ENCODE measurements at places on chromosomes 6 and 20. TPM values are rescaled to one million over a fixed set of nuclear protein-coding genes. Genes with fewer than 3 reads are reported as not detected.

DNA sequence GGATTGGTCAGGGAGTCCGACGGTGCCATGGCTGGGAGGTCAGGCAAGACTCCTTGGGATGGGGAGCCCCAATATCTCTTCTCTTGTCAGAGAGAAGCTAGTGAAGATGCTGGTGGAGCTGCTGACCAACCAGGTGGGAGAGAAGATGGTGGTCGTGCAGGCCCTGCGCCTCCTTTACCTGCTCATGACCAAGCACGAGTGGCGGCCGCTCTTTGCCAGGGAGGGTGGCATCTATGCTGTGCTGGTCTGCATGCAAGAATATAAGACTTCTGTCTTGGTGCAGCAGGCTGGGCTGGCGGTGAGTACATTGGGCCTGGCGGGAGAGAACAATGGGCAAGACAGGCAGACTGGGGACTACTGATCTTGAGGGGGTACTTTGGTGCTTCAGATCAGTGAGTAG, 10.9 kb downstream of the CUL9 start:
- no peak for DNase-seq

DNA sequence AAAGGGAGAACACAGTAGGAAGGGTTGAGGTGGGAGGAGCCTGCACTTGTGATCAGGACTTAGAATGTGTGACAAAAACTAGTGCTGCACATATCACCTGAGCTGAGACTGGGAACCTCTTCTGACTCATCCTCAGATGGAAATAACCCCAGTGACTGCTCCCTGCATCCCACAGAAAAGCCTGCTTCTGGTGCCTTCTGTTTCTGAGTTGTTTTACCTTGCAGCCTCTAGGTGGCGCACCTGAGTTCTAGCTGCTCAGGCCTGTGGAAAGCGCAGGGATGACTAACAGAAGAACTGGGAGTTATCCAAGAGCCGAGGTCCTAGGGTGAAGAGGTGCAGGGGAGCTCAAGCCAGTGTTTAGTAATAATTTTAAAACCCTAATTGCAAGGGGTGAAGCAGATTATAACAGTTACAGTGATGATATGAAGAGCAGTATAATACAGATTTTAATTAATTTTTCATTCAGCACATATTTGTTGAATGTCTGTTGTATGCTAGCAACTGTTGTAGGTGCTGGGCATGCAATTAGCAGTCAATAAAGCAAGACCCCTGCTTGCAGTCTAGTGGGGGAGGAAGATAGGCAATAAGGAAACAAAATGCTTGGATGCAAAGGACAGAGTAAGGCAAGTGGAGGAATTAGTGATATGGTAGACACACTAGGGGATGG, 302.5 kb downstream of the DHX35 start:
- peak; percentile 65 for DNase-seq

DNA sequence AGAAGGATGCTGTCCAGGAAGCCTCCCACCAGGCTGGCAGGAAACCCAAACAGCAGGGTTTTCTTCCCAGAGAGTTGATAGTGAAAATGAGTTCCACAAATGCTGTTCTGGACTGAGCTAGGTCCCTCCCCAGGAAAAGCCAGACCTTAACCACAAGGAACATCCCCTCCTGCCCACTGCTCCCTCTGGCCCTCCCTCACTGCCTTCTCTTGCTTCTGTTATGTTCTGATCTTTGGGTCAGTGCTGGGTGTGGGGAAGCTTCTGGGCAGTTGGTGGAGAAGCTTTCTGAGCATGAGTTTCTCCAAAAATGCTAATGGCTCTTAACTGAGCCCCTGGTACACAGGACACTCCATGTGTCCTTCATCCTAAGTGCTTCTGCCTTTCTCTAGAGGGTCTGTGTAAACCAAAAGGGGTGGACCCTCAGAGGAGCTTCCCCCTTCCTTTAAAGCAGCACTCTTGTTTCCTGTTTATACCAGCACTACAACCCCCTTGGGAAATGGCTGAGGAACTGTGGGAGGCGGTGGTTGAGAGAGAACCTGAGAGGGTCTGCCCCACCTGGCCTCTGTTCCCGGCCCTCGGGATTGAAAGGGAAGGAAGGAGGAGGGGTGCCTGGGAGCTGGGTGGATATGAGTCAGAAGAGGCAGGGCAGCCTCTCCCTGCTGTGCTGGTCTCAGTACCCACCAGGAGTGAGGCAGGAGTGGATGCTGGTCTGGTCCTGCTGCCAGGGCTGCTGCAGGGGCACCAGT, 42.0 kb downstream of the CDS2 start:
- DNase-seq = no peak

DNA sequence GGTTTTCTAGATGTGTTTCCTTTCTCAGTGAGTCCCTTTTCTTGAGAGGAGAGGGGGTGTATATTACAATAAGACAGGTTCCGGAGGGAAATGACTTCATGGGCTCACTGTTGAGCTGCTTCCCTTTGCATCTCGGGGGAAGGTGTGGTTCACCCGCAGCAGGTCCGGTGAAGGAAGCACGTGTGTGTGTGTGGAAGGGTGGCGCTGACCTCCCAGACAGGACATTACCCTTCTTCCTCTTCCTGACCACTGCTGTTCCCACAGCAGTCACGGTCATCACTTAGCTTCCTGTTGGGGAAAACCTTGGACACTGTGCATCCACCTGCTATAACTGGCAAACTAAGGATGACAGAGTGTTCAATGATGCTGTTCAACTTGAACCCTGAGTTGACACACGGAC, 83.6 kb downstream of the PLEKHG1 start:
- DNase-seq = peak; percentile 29

DNA sequence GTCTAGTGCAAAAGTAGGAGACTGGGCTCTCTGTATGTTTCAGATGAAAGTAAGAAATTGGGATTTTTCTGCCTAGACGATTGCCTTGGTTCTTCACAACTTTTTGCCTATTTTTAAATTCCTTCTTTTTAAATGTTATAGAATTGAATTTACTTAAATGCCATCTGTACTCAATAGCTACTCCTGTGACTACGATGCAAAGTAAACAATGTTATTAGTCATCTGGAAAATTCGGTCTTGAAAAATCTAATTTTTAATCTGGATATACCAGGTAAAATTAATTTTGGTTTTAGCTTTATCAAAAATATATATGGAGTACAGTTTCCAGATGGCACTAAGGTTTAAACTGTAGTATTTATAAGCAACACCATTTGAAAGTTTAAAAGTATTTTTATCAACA, 472.2 kb downstream of the UTRN start:
- no peak for DNase-seq

- no peak for DNase-seq
These were observed 46.0 kb upstream of the NAA20 start for GRCh38 chr20:19971116-19971515.

GRCh38 chr6:55212156-55212555, 37.8 kb downstream of the HCRTR2 start:
- DNase-seq = no peak

- no peak for DNase-seq
These were observed 109.5 kb downstream of the CLVS2 start for GRCh38 chr6:123105561-123105960.

- no peak for DNase-seq
These were observed 134.8 kb upstream of the BEND6 start for GRCh38 chr6:56820060-56820459.

- no peak for DNase-seq
These were observed 15.4 kb upstream of the STMND1 start for GRCh38 chr6:17086469-17086868.

DNA sequence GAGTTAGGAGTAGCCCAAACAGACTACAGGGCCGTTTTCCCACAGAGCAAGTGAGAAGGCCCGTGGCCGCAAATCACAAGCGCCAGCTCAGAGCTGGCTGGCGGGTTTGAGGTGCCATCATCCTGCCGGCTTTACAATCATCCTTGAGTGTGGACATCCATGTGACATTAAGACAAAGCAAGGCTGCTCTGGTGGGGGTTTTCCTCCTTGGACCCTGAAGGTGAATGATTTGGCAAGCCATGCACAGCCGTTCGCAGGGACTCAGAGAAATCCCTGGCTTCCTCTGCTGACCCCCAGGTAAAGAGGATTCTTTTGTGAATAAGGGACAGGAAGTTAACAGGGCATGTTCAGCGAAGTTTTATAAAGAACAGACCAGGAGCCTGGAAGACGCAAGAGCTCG, 137.2 kb downstream of the AGPAT4 start:
- no peak for DNase-seq

GRCh38 chr6:2697291-2697690, 53.4 kb downstream of the MYLK4 start:
- no peak for DNase-seq

- DNase-seq = peak; percentile 47
These were observed 4.6 kb downstream of the TFEB start for GRCh38 chr6:41730531-41731436.

- DNase-seq = no peak
These were observed 4.9 kb downstream of the SLC22A2 start for GRCh38 chr6:160253714-160254113.

DNA sequence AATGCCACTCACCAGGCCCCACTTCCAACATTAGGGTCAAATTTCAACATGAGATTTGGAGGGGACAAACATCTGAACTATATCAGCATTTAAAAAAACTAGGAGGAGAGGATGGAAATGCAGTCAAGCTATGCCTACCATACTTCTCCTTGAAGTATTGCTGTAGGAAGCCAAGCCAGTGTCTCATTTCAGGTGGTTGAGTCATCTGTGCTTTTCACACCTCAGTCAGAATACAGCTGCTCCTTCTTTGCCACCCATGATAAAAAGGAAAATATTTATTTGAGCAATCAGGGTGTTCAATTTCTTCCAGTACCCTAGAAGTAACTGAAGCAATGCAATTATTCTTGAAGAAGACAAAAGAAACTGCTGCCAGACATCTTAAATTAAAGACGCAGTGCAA, 47.0 kb upstream of the EEF1E1 start:
- no peak for DNase-seq

GRCh38 chr20:49680484-49680883, 33.2 kb downstream of the B4GALT5 start:
- no peak for DNase-seq

DNA sequence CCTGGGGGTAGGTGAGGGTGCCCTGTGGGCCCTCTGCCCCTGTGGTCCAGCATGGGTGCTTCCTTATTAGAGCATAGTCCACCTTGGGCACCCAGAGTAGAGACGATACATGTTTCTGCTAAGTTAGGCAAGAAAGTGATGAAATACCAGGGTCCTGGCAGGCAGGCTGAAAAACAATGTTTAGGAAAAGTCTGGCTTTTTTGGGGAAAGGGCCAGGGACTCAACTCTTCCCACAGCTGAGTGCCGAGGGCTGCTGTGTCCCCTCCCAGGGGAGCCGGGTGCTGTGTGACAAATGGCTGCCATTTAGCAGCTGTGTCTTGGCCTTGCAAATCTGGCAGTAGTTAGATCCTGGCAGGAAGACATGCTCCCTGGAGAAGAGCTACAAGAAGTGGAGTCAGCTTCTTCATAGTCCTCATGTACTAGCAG, 61.5 kb downstream of the RREB1 start:
- DNase-seq = peak; percentile 87

GRCh38 chr20:36017048-36017951, 48.9 kb downstream of the CNBD2 start:
- no peak for DNase-seq

- no peak for DNase-seq
These were observed 15.2 kb downstream of the SAMHD1 start for GRCh38 chr20:36936341-36936740.

DNA sequence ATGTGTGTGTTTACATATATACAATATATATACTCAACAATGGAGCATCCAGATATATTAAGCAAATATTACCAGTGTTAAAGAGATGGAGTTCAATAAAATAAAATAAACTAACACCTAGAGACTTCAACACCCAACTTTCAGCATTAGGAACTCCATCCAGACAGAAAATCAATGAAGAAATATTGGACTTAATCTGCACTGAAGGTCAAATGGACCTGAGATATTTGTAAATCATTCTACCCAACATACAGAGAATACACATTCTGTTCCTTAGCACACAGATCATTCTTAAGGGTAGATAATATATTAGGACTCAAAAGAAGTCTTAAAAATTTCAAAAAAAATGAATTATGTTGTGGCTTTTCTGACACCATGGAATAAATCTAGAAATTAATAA, 832.3 kb upstream of the ADGRB3 start:
- no peak for DNase-seq

SPINT4 gene
- not detected for total RNA-seq

ZMYND8 gene
- 17.7 TPM for total RNA-seq

GJA10 gene
- not detected for total RNA-seq

SUMO4 gene
- 0.32 TPM for total RNA-seq

SLC17A9 gene
- total RNA-seq = 0.89 TPM

CFAP61 gene
- 24.5 TPM for total RNA-seq

IMPG1 gene
- total RNA-seq = not detected

CCN5 gene
- 10.3 TPM for total RNA-seq

GFOD1 gene
- total RNA-seq = 22.8 TPM

All from psoas muscle (tissue), 8 donors.